ENCODE measurements at places on chromosomes 5 and 9. TPM values are rescaled to one million over a fixed set of nuclear protein-coding genes. Genes with fewer than 3 reads are reported as not detected.

DNA sequence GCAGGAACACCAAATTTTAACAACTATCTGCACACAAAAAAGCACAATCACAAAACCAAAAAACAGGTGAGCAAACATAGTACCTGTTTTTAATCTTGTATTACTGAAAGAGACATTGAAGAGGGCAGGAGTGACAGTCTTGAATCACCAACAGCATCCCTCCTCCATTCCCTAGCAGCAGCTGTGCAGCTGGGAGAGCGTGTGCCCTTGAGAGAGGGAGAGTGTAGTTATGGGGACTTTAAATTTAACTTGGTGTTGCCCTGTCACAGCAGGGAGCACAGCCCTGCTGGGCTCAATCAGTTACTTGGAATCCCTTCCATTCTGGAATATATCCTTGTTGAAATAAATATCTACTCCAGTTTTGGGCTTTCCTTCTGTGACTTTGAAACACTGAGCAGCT lies 1938.7 kb upstream of the NUDT12 start:
- DNase-seq = no peak

Gene CD72
- total RNA-seq = 3.0 TPM

Gene LPAR1
- 12.3 TPM for total RNA-seq

Gene PCDHB2
- total RNA-seq = not detected

Gene ELL2
- total RNA-seq = 53.2 TPM

Gene PRUNE2
- total RNA-seq = 51.4 TPM

DNA sequence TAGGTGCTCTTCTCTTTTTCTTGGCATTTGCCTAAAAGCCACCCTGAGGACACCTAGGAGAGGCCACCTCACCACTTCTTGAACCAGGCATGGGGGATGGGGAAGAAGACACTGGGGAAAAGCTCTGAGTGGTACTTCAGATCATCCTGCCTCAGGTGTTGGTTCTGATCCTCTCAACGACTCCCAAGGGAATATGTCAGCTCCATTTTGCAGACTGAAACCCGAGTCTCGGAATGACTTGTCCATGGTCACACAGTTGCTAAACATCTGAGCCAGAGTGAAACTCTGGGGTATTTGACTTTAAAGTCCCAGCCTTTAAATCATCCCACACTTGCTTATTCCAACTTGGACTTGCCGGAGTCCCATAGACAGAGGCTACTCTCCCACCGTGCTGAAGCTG lies 120.6 kb upstream of the GABRP start:
- DNase-seq = no peak

GRCh38 chr9:3608011-3608410 lies 82.2 kb upstream of the RFX3 start:
- no peak for DNase-seq

Gene AFAP1L1
- 26.4 TPM for total RNA-seq

GRCh38 chr5:160929360-160929759 lies 77.3 kb upstream of the ATP10B start:
- DNase-seq = no peak

- DNase-seq = no peak
These were observed 16.7 kb upstream of the TNPO1 start for GRCh38 chr5:72799721-72800120.

DNA sequence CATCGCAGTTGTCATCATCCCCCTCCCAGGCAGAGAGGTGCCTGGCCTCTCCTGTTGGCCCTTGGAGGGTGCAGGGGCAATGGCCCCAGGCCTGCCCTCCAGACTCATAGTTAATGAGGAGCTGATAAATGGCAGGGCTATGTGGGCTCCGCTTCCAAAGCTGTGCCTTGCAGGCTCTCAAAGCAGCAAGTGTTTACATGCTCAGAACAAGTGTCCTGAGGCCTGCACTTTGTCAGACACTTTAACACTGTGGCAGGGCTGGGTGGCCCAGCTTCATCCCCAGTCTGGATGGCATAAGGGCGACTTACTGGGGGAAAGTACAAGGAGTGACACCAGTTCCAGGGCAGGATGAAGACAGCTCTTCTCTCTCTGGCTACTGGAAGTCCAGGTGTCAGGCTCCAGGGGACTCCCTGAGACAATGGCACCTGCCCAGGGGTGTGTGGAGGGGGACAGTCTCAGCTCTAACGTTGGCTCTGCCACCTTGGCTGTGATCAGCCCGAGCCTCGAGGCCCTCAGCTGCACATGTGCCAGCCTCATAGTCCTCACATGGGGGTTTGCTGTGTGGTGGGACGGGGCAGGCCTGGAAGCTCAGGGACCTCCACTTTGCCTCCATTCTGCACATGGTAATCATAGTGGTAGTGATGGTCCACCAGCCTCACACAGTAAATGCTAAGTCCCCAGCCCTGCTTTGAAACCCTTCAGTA lies 153.4 kb downstream of the BARX1 start:
- no peak for DNase-seq

Gene SLIT3
- 24.1 TPM for total RNA-seq

Gene TAF11L5
- total RNA-seq = not detected

Gene DBN1
- 104 TPM for total RNA-seq

DNA sequence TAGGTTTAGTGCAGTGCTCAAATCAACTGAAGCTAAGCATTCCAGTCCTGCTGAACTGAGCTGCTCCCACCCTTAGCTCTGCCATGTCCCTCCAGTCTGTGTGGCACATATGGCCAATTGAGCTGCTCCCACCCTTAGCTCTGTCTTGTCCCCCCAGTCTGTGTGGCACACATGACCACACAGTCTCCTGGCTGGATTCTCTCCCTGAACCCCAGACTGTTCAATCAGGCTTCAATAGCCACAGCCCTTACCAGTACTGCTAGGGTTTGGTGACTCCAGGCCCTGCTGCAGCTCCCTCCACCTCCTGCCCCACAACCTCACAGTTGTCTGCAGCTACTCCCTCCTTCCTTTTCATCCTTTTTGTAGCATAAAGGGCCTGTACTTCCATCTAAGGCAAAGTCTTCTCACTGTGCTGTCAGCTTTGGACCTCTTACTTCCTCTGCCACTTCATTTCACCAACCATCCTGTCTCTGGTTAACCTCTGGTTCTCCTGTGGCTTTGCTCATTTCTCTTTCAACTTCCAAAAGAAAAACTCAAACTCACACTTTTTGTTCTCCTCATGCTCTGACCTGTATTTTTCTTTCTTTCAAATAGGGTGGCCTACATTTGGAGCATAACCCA lies 50.8 kb downstream of the ADAMTS12 start:
- no peak for DNase-seq

Gene HMCN2
- 1.8 TPM for total RNA-seq

- DNase-seq = no peak
These were observed 236.1 kb upstream of the CDH12 start for GRCh38 chr5:23089286-23089685.

DNA sequence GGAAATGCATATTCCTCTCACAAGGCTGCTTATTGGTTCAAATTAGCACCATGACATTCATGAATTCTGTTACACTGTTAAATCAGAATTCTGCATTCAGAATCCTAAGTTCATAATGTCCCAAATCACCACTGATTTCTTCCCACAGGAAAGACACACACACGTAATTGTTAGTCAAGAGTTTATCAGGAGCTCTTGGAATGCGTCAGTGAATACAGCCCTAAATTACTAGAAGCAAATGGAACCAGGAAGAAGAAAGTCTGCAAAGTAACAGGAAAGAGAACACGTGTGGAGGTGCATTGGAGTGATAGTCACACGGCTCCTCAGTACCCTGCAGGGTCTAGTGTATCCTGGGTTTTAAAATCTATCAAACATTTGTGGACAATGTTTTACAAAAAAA lies 110.2 kb downstream of the ANXA2R start:
- no peak for DNase-seq

DNA sequence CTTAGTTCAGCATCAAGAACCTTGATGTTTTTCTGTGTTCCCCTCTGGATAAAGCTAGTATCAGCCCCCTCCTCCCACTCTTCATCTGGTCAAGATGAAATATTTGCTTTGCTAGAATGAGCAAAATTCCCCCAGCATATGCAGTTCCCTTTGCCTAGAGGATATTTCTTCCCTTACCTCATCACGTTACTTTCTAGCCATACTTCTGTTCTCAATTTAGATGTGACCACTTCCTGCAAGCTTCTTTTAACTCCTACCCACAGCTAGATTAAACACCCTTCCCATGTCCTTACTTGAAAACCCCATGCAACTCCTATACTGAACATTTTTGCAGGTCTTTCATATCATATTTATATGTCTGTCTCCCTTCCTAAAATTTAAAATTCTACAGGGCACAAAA lies 178.9 kb upstream of the TUSC1 start:
- DNase-seq = no peak

- DNase-seq = no peak
These were observed 110.1 kb upstream of the MAP3K1 start for GRCh38 chr5:56705217-56705616.

Gene LHX6
- 5.0 TPM for total RNA-seq

Gene SPATA6L
- 5.0 TPM for total RNA-seq
